Stimulated activated CD8-positive, alpha-beta memory T cell treated with anti-CD3 and anti-CD28 coated beads, Interleukin-15, amount 100 ng/mL, for 4 hours (primary cell): ENCODE measurements at places on chromosomes 7 and 10.

GRCh38 chr7:115354925-115355324 lies 433.0 kb downstream of the MDFIC start:
- no peak for DNase-seq

GRCh38 chr10:91194497-91195179 lies 25.8 kb upstream of the PCGF5 start:
- no peak for DNase-seq

DNA sequence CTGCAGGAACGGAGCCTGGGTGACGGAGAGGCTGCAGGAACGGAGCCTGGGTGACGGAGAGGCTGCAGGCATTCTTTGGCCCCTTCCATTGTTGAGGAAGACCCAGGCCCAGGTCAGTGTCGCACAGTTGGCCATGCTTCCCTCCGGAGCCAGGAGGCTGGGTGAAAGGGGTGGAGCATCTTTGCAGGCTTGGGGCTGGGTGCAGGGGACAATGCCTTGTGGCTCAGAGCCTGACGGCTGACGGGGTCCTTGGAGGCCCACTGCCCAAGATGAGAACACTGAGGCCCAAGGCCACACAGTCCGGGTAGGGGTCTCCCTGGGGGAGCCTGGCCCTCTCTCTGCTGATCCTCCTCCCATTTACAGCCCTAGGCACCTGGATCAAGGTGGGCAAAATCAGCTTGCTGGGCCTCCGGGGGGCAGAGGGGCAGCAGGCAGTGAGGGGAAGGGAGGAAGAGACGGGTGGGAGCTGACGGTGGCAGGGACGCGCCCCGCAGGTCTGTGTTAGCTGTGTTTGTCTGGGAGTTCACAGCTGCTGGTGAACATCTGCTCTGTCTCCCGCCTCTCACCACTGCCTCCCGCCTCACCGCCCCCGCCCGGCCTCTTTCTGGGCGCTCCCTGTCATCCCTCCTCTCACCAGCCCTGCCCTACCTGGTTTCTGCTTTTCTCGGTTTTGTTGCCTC lies 30.6 kb upstream of the PCBD1 start:
- DNase-seq: no peak

- DNase-seq: no peak
These were observed 576.9 kb downstream of the SUGCT start for GRCh38 chr7:40711706-40712105.

GRCh38 chr10:110959379-110960332 lies 40.3 kb downstream of the SHOC2 start:
- DNase-seq: no peak

DNA sequence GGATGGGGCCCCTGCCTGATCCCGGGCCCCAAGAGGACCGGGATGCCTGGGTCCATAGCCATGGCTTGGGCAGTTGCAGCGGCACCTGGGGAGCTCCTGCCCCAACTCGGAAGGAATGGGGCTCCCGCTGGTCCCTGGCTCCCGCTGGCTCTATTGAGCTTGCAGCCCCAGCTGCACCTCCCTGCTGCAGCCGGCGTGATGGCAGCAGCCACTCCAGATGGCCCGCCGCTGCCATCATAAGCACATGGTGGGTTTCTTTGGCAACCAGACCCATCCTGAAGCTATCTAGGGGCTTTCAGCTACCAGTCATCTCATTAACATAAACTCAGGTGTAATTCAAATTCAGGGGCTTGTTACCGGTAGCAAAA lies 11.1 kb upstream of the DNMBP start:
- DNase-seq: no peak

DNA sequence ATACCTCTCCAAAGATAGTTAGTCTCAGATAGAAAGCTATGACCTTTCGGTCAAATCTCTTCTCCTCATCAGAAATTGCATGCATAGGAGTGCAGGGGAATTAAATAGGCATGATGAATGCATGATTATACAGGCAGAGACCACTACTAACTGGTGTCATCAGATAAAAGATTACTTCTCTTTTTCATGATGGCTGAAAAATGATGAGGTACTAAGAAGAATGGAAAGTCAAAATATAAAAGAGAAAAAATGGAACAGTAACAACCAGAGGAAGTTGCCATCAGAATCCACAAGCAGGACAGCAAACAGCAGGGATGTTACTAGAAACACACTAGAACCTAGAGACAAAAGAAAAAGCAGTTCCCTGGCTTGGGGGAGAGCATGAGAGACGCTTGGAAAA lies 31.6 kb downstream of the CTTNBP2 start:
- DNase-seq: no peak

DNA sequence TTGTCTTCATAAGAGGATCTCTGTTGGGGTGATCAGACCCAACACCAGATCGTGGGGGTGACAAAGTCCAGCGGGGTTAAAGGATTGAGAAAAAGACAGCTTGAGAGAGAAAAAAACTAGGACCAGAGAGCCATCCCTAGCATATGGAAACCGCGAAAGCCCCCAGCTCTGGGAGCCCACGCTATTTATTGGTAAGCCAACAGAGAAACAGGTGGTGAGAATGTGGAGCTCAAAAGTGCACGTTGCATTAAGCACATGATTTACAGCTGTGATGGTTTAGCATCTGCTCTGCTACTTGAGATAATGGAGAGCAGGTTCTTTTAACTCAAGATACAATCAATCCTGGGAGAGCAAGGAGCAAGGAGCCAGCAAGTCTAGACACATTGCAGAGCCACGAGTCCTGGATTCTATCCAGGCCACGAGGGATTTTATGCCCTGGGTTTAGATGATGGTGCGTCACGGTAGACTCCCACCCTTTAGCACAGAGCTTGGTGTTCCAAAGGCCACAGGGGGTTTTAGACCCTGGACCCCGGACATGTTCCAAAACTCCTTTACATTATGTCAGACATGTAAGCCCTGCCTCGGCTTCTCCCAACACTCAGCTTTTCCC lies 755.2 kb upstream of the SORCS1 start:
- no peak for DNase-seq

GRCh38 chr7:75858410-75858809 lies 20.4 kb upstream of the RHBDD2 start:
- no peak for DNase-seq

DNA sequence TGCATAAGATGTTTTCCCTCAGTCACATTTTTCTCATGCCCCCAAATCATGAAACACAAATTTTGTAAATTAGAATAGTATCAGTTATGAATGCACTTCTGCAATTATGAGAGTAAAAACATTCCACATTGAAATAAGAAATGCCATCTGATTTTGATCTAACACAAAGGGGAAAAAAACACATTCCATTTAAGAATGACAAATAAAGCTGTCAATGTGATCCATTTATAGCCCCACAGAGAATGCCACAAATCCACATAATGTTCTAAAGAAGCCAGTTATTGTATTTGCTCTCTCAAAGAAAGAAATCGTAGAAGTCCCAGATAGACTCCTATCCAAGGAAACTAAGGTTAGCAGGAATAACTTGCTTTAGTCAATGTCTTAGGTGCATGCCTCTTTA lies 48.7 kb upstream of the RHOBTB1 start:
- no peak for DNase-seq

GRCh38 chr7:105538339-105538738 lies 6.3 kb downstream of the RINT1 start:
- DNase-seq: no peak

DNA sequence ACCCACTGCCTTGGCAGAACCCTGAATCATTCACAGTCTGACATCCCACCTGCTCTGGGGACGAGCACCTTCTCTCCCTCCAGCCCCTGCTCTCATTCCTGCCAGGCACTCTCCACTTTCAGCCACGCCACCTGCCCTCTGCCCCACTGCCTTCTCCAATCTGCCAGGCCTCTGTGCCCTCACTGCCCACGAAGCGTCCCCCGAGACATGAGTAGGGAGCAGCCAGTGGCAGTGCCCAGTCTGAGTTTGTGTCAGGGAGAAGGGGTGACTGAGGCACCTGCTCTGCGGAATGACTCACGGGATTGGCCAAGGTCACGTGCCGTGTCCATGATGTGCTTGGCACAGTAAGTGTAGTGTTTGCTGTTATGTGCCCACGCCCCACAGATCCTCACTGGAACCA lies 215.2 kb upstream of the PPP2R2D start:
- no peak for DNase-seq

GRCh38 chr7:81218480-81219106 lies 299.7 kb upstream of the SEMA3C start:
- DNase-seq: no peak

GRCh38 chr7:99006739-99007424 lies 128.6 kb downstream of the TRRAP start:
- DNase-seq: no peak

GRCh38 chr7:86833360-86833759 lies 189.7 kb downstream of the GRM3 start:
- DNase-seq: no peak

- no peak for DNase-seq
These were observed 17.2 kb downstream of the INPP5F start for GRCh38 chr10:119742947-119743648.

- DNase-seq: no peak
These were observed 78.7 kb downstream of the ARHGAP22 start for GRCh38 chr10:48526011-48526821.

DNA sequence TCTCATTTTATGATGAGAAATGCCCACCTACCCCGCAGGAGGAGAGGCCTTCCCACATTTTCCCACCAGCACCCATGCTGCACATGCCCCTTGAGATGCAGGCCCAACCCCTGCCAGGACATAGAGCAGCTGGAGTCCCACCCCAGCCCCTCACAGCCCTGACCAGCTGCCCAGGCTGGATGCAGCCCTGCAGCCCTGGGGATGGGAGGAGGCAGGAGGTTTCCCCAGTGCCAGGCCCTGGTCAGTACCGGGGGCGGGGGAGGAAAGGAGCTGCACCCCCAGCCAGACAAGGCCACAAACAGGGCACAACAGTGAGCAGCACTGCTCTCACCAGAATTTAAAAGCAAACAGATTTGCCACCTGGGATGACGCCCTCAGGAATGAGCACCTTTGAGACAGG lies 196.1 kb downstream of the PTPRN2 start:
- DNase-seq: no peak

DNA sequence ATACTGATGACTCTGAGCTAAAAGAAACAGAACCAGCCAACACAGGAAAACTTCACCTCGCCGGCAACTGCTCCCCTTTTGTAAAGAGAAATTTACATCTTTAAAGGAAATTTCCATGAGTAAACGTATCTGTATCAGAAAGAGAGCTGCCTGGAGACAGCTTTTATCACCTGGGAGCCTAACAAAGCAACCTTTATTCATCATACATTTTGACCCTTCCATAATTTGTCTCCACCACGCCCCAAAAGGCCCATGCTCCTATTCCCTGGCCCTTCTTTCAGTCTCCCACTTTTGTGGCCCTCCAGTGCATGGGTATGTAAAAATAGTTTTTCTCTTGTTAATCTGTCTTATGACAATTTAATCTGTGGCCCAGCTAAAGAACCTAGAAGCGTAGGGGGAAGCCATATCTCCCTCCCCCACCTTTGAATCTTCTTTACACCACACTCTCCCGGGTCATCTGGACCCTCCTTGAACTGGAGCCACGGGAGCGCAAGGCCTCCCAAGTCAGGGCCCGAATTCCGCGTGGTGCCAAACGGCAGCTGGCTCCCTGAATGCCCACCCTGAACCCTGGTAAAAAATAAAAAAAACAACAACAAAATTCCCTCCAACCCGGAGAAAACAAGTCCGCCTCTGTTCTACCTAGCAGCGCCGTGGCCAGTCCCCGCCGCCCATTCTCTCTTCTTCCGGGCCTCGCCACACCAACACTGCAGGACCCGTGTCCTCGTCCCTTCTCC lies 15.4 kb upstream of the FKBP9 start:
- DNase-seq: no peak

DNA sequence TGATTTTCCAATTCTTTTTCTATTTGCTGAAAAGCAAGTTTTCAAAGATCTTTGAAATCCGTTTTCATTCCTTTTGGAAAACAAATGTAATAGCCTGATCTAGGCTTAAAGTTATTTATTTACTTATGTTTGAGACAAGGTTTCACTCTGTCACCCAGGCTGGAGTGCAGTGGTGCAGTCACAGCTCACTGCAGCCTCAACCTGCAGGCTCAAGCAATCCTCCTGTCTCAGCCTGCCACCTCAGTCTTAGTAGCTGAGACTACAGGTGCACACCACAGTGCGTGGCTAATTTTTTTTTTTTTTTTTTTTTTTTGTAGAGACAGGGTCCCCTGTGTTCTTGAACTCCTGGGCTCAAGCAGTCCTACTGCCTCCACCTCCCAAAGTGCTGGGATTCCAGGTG lies 4.6 kb downstream of the ST7 start:
- DNase-seq: no peak

DNA sequence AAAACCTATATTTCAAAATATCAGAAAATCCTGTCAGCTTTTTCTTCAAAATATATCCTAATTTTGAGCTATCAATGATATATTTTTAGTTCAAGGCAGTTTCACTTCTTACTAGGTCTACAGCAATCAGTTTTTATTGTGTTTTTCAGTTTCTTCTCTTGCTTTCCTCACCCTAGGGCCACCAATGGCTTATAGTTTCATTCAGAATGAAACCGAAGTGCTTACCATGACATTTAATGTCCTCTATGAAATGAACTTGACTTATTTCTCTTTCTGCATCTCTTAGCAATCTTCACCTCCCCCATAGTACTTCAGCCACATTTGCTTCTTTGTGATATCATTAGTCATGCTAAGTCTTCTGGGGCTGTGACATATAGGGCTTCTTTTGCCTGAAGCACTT lies 100.3 kb downstream of the ARL5B start:
- DNase-seq: no peak

GRCh38 chr10:42960991-42961795 lies 115.7 kb upstream of the RET start:
- DNase-seq: no peak

DNA sequence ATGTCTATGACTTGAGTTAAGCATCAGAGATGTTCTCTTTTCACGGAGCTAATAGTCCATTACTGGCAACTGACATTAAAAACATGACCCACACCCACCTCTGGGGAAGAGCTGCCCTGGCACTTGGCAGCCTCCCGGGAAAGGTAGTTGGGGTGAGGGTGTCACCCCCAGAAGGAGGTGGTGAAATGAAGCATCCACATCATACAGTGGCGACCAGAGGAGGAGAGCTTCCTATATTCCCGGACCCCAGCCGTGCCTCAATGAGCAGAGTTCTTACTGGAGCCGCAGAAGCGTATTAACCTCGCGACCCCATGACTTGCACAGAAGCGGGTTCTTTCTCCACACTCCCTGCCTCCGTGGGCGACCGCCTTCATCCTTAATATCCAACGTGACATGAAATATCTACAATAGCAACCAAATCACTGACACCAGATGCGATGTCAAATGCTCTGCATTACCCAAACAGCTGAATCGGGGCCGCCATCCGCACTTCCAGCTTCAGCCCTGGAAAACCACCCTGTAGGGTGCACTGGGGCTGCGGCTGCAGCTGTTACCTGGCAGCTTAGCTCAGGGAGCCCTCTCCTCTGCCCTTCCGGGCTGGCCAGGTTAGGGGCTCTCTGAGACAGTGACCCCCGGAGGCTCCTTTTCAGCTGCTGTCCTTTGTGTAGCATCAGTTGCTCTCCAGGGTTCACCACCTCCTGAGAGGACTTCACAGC lies 103.1 kb upstream of the PARD3 start:
- DNase-seq: no peak

DNA sequence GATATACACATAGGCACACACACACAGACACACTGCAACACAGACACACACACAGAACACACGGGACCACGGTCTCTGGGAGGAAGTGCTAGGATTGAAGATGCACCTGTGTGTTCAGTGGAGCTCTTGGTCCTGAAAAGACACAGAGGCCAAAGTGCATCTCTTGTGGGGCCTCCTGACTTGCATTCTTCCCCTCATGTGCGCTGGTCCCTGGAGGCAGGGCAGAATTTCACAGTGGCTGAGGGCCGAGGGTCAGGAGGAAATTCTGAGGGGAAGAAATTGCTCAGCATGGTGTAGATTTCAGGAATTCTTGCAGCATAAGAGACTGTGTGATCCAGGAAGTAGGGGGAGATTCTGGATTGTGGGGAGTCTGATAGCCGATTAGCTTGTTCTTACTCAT lies 35.9 kb downstream of the WDFY4 start:
- DNase-seq: no peak
